Fibroblast of upper back skin (primary cell): ENCODE measurements at places on chromosomes 2 and 18.

DNA sequence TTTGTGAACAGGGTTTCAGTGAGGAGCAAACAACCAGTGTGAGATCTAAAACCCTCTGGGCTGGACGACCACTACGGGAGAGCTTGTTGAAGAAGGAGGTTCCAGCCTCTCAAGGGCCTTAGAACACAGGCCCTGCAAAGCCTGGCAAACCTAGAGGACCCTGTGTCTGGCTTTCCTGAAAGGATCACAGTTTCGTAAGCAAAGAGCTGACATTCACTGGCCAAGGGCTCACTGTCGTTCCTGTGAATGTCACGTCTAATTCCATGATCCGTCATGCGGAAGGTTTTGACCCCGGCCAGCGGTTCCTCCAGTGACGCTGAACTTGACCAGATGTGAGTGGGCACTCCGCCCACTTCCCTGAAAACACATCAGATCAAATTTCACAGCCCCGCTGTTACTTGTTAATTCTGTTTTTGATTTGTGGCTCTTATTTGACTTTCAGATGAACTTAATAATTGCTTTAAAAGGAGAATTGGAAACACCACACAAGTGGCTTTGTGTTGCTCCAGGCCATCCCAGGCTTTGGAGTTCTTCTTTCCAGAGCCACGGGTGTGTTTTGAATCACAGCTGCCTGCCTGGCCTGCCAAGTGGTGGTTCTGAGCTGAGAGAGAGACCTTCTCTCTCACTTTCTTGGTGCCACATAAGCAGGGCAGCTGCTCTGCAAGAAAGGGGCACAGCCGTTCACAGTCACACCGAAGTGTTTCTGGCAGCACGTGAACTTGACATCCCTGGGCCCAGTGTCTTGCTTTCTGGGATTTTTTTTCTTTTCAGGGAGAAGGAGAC is 308.4 kb downstream of the NDUFA10 start:
- no peak for DNase-seq

DNA sequence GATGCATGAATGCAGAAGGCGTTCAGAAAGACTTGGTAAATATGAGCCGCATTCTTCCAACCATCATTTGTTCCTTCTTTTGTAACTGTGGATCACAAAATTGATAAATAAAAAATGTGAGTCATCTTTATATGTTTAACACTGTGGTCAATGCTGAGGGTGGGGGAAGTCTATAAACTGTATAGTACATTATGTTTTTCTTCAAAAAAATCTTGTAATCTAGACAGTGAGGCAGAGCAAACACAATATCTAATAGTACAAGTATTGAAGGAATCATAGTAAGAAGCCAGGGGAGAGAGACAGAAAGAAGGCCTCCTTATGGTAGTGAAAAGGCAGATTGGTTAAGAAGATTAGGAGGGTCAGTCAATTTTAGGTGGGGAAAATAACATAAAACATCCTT is 30.7 kb upstream of the CALCRL start:
- no peak for DNase-seq

DNA sequence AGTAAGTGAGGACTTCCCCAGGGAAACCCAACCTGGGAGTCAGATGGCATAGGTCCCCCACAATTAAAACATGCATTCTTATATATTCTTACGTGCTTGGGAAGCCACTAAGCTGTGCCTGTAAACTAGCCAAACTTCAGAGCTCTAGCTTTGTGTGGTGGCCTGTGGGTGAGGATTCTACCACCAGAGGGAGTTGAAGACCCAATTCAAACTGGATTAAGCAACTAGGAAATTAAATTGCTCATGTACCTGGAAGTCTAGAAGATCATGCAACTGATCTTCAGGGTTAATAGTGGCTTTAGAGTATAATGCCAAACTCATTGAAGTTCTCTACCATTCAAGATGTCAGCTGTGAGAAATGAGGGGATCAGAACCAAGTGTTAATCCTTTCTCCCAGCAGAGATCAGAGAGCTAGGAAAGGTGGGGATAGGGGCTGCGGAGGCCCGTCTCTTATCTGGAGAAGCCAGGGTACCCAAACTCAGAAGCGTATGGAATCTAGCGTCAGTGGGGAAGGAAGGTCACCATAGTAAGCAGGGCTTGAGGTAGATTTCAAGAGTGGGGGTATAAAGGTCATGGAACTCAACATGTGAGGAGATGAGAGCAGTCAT is 53.2 kb upstream of the CCDC85A start:
- DNase-seq: peak; percentile 52

DNA sequence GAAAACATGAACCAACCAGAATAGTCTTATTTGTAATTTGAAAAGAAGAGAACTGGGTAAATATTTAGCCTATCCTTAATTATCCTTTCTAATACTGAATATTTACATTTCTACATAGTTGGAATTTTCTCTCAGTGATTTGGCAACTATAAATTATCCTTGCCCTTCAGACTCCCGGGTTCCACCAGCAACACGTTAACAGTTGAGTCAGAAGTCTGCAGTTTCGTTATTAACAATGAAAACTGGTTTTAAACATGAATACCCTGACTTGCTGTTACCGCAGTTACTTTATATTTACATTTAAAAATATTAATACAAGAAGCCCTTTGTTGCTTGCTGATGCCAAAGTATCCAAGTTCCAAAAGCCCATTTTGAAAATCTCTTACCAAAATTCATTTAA is 673.0 kb downstream of the ARHGAP15 start:
- DNase-seq: peak; percentile 64

DNA sequence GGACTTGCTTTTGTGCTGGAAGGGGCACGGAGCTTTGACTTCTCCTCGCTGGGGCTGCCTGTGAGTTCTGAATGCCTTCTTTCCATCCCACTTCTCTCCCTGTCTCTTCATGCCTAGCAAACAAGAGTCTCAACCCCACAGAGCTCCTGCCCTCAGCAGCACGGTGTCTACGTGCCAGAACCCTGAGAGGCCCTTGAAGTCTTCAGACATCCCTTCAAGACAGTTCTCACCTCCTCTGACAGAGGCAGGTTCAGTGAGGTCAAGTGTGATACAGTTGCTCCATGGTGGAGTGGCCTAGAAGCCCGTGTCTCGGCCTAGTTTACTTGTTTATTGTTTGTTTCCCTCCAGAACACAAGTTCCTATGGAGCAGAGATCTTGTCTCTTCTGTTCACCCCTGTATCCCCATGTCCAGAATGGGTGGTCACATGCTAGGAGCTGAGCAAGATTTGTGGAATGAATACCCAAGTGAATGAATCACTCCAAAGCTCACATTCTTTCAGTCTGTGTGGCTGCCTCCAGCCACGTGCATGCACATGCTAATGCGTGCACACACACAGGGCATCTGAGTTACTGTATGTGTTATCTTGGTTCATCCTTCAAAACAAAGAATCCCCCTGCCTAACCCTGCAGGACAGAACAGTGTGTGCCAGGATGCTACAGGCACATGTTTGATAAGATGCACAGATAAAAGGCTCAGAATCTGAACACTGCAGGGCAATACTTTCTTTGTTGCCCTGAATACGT is 391.6 kb downstream of the NBAS start:
- DNase-seq: peak; percentile 97

DNA sequence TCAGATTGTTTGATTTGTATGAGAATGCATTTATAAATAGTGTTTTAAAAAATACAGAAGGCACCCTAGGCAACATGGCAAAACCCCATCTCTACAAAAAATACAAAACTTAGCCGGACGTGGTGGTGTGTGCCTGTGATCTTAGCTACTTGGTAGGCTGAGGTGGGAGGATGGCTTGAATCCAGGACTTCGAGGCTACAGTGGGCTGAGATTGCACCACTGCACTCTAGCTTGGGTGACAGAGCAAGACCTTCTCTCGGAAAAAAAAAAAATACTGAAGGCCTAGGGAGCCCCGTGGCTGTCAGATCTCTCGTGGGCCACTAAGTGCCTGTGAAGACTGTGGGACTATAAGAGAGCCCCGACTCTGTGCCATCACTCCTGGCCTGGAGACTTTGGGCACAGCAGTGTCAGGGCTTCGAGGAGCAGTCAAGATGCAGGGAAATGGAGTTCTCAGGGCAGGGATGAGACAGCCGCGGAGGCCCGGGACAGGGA is 40.5 kb downstream of the MYO7B start:
- no peak for DNase-seq

- no peak for DNase-seq
Observed at GRCh38 chr2:144631636-144632035, 111.7 kb upstream of the ZEB2 start.

DNA sequence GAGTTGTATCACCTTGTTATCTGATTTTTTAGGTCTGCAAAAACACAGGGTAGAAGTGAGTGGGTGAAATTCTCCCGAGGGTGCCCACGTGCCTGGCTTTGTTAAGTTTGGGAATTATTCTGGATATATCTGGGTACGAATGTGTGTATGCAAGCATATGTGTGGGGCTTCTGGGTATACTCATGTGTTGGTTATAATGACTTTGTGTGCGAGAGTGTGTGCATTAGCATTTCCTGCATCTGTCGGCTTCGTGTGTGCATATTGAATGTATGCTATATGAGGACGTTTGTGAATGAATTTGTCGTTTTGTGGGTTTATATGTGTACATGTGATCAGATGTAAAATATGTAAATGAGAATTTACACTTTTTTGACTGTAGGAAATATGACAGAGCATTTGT is 13.8 kb upstream of the DNAJC27 start:
- DNase-seq: no peak

GRCh38 chr18:27394687-27395086 is 209.6 kb upstream of the CHST9 start:
- no peak for DNase-seq

GRCh38 chr18:78006006-78006773 is 756.5 kb downstream of the GALR1 start:
- DNase-seq: no peak

GRCh38 chr2:178674122-178674521 is 133.1 kb downstream of the TTN start:
- no peak for DNase-seq

- peak; percentile 6 for DNase-seq
Observed at GRCh38 chr2:96485350-96485749, 19.8 kb downstream of the NEURL3 start.

DNA sequence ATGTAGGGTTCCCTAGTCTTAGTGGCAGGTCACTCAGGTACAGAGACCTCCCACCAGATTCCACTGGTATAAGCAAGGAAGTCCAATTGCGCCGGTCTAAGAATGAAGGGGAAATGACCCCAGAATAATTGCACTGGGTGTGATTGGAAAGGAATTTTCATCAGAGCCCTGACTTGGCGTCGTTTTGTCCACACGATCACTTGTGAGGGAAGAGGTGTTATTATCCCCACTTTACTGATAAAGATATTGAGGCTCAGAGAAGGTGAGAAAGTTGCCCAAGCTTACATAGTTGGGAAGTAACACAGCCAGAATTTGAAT is 61.5 kb downstream of the CIB4 start:
- no peak for DNase-seq

DNA sequence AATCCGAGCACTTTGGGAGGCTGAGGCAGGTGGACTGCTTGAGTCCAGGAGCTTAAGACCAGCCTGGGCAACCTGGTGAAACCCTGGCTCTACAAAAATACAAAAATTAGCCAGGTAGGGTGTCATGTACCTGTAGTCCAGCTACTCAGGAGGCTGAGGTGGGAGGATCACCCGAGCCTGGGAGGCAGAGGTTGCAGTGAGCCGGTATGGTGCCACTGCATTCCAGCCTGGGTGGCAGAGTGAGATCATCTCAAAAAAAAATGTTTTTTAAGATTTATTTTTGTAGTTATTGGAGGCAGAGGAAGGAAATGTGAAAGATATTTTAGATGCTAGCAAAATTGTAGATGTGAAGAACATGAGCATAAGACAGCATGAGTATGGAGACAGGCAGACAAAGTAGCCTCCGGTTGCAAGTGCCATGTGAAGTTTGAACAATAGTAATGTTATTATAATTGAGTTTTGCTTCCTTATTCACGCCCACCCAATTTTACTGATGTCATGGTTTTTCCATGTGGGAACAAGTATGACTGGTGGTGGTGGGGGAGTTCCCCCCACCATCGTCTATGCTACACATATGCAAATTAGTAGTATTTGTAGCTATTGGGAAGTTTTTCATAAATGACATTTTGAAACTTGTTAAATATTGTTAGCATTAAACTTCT is 18.0 kb downstream of the REL start:
- DNase-seq: no peak

DNA sequence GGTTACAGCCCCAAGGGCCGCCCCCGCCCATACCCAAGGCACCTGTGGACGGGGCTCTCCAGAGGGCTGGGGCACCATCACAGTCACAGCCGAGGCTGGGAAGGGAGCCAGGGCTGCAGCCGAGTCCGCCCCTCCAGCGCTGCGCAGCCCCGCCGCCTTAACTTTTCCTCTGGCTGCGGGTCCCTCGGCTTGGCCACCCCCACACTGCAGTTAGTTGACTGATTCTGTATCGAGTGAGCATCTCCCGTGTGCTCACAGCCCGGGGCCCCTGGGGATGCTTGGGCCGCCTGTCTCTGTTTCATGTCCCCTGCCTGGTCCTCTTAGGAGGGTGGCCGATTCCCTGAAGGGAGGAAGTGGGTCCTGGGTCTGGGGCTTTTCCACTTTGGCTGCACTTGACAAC is 33.7 kb downstream of the EMILIN2 start:
- DNase-seq: no peak

DNA sequence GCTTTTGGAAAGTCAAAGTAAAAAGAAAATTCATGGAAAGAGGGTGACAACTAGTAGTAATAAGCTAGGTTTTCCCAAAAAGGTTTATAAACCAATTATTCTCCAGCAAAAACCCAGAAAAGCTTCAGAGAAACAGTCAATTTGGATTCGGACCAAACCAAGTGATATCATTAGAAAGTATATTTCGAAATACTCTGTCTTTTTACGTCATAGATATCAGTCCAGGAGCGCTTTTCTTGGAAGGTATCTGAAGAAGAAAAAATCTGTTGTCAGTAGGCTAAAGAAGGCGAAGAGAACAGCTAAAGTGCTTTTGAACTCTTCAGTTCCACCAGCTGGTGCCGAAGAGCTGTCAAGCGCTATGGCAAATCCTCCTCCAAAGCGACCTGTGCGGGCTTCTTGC is 36.6 kb downstream of the ZDBF2 start:
- no peak for DNase-seq

GRCh38 chr2:119826370-119826961 is 66.7 kb downstream of the PTPN4 start:
- DNase-seq: peak; percentile 39

GRCh38 chr18:43744960-43745745 is 467.9 kb upstream of the SYT4 start:
- no peak for DNase-seq

GRCh38 chr2:230849633-230850357 is 14.9 kb upstream of the ITM2C start:
- peak; percentile 24 for DNase-seq

DNA sequence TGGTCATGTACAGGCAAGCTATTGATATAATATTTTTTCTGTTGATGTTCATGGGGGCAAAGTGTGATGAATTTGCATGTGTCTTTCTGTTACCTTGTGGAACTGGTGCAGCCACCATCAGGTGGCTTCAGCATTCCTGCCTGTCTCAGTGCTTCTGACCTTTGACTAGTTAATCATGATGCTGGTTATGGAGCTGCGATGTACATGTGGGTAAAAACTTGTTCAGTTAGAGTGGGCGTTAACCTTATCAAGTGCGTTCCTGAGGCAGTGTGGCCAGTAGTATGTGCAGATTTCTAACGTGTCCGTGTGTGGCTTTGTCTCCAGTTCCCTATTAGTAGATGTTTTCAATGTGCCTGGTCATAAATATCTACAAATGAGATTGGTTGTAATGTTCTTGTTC is 127.4 kb upstream of the ZSWIM2 start:
- no peak for DNase-seq

- peak; percentile 64 for DNase-seq
Observed at GRCh38 chr2:127591221-127591923, 54.6 kb upstream of the GPR17 start.
